Endodermal cell (in vitro differentiated cells): ENCODE measurements at places on chromosomes 12 and 14. TPM values are rescaled to one million over a fixed set of nuclear protein-coding genes. Genes with fewer than 3 reads are reported as not detected.

EPYC gene
- total RNA-seq, result not detected in 2 replicates

- H3K27me3 ChIP-seq, result no peaks in the 10 kb centered on the region
- H3K4me1 ChIP-seq, result no peaks in the 10 kb centered on the region
- H3K27ac ChIP-seq, result no peak overlapping the region
- no peak overlapping the region for H3K4me3 ChIP-seq
- no peaks in the 10 kb centered on the region for H3K36me3 ChIP-seq
These were observed 118.3 kb downstream of the LRIG3 start for GRCh38 chr12:58801986-58802385.

TTC6 gene
- total RNA-seq, result 10.8 and 11.0 TPM in 2 replicates

FAIM2 gene
- 0.12 TPM in 1 of 3 replicates, not detected in the others for total RNA-seq

DNA sequence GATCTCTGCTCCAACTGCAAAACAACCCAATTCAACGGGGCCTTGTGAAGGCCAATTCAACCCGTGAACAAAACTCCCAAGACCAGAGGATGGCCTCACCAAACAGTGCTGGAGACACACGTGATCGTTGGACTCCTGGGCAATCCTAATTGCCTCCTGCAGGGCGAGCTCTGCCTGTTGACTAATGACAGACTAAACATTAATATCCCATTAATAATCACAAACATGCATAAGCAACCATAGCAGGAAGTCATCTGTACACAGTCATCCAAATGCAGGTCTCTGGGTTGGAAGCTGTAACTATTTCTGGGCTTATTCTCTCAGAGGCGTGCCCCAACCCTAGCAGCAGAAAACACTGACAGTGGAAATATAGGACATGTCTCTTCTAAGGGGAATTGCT is 21.0 kb downstream of the ANAPC5 start:
- peaks cover 81% of the 10 kb centered on the region for H3K36me3 ChIP-seq
- H3K27me3 ChIP-seq, result no peaks in the 10 kb centered on the region
- H3K27ac ChIP-seq, result no peak overlapping the region
- no peak for DNase-seq

DNA sequence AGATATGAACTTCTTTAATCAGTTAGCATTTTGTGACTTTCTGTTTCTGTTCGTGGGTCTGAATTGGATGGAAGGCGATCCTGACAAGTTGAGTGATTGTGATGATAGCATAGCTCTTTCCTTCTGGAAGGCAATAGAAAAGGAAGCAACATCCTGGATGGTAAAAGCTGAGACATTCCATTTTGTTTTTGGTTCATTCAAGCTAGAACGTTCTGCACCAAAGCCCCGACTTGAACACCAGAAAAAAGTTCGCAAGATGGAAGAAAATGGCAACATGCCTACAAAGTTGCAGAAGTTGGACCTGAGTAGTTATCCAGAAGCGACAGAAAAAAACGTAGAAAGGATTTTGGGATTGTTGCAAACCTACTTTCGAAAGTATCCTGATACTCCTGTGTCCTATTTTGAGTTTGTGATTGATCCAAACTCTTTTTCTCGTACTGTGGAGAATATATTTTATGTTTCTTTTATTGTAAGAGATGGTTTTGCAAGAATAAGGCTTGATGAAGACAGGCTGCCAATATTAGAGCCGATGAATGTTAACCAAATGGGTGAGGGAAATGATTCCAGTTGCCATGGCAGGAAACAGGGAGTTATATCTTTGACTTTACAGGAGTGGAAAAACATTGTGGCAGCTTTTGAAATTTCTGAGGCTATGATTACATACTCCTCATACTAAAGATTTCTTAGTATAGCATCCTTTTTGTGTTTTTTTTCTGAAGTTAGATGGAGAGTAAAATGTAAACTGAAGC is 896 bp downstream of the EID3 start:
- no peak overlapping the region for H3K27ac ChIP-seq
- H3K4me3 ChIP-seq, result no peak overlapping the region
- H3K36me3 ChIP-seq, result peaks cover 32% of the 10 kb centered on the region
- no peaks in the 10 kb centered on the region for H3K4me1 ChIP-seq
- H3K27me3 ChIP-seq, result no peaks in the 10 kb centered on the region
